ENCODE measurements at places on chromosomes 12 and 14.

DNA sequence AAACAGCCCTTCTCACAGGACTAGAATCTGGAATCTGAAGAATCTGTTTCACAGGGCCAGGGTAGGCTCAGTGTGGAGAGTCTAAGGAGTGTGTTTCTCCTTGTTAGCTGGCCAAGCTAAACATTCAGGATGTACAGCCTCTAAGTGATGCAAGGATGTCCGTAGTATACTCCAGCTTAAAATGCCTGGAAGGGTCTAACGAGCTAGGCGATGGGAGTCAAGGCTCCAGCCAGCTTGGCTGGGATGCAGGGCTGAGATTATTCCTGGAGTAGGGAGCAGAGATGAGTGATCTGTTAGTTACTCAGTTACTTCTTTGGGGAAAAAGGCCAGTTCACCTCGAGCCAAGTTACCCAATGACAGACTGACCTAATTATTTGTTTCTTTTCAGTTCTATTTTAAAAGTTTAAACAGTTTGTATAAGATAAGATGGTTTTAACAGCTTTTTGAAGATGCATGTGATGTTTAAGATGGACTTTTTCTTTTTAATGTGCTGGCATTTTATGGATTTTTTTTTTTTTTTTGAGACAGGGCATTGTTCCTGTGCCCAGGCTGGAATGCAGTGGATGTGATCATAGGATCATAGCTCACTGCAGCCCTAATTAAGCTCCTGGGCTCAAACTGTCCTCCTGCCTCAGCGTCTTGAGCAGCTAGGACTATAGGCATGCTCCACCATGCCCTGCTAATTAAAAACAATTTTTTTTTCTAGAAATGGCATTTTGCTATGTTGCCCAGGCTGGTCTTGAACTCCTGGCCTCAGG lies 41.1 kb downstream of the SYNE2 start:
- peak; percentile 85 for DNase-seq

DNA sequence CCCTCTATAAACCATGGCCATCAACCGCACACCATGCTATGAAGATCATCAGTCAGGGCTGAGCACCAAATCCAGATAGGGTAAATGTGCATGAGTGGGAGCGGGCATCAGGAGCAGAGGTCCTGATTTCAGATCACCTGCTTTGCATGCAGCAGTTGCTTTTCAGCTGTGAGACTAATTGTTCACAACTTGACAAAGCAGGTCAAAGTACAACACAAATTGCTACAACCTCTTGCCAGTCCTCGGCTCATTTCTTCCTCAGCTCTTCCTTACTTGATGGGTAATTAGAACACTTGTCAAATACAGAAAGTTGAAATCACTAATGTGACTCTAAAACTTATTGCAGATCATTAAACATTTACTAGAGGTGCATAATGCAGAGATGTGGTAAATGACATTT lies 171.6 kb downstream of the PPM1H start:
- no peak for DNase-seq

DNA sequence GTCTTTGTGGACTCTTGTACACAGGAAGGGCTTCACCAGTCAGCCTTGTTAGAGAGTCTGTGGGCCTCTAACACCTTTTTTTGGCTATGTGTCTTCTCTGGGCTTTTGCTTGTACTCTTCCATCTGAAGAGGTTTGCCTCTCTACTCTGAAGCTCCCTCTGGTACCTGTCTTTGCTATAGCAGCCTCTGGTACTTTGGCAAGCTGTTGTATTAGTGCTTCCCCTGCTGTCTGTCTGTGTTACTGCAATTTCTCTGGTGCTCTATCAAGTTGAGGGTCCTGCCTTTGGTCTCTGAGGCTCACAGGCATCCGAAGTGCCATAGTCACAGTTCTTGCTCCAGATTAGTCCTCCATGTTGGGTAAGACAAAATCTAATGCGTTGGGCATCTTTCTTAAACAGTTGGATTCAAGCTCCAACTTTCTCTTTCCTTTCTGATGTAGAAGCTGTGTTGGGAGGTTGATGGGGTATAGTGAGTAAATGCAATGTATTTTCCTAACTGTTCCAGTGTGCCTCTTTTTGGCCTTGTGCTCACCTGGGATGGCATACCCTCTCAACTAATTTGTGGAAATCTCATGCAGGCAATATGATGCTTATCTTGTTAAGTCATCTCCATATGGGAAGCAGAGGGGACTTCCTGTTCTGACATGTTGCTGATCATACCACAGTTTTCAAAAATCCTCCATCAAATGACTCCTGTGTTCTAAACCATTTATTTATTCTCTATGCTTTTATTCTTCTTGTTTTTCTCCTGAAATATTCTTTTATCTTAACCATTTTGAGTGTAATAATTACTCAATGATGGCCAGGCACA lies 88.8 kb downstream of the ATF7IP start:
- no peak for DNase-seq

DNA sequence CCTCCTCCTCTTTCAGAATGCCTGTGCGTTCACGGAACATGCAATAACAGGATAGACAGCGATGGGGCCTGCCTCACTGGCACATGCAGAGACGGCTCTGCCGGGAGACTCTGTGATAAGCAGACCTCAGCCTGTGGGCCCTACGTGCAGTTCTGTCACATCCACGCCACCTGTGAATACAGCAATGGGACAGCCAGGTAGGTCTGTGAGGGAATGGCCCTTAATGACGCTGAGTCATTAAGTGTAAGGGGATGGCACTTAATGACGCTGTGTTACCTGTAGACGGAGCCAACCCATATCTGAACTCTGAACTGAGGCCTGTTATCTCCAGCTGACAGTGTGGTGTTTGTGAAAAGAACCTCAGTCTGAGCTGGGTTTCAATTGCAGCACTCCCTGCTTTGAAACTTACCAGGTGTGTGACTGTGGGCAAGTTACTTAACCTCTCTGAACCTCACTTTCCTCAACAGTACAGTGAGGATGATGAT lies 86.9 kb downstream of the STAB2 start:
- DNase-seq: no peak

- DNase-seq: no peak
These were observed 60.7 kb upstream of the PYGL start for GRCh38 chr14:51004801-51005526.

DNA sequence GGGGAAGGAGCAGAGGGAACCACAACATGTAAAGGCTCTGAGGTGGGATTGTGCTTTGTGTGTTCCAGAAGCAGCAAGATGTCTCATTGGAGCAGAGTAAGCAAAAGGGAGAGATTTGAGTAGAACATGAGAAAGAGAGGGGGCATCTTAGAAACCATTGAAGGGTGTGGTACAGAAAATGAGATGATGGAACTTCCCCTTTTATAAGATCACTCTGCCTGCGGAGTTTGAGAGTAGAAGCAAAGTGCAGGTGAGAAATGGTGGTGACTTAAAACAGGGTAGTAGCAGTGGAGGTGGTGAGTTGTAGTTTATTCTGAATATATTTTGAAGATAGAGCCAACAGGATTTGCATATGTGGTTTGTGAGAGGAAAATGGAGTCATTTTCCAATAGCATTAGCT lies 56.0 kb downstream of the FBXO34 start:
- no peak for DNase-seq

DNA sequence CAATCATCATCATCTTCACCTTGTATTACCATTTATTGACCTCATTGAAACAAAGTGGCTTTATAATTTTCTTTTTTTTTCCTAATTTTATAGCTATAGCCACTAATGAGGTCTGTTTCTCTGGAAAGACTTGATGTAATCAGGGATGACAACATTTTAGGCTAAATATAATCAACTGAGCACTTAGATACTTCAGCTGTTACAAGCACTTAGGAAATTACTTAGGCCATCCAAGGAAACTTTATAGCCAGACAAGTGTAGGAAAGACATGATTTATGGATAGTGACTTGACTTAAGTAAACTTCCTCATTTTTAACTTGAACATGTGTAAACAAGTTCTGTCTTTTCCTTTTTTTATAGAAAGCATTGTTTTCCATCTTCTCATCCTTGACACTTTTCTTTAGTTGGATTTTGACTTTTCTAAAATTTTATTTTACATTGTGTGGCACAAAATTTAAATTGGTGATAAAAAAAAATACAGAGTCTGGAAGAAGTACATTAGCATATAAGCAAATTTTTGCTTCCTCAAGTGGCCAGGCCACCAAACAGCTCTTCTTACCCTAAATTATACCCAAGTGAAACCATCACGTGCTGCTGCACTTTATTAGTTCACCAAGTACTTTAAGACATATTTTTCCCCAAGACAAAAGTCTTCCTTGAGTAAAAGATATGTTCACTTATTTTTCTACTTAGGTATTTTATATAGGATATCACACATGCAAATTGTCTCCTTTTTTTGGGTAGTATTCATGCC lies 15.1 kb downstream of the CPNE8 start:
- DNase-seq: no peak

DNA sequence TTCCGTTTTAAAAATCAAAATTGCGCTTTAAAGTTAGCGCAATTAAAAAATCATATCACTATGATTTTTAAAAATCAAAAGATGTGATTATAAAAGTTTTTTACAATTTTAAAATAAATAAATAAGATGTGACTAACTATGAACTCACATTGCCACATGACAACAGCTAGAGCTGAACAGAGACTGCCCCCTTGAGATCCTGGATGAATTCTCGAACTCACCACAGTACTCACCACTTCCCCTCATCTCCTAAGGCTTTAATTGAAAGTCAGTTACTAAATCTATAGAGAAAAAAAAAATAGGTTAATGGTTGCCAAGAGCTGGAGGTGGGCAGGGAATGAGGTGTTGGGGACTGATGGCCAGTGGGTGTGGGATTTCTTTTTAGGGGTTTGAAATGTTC lies 384.2 kb downstream of the ZFP36L1 start:
- DNase-seq: no peak

- DNase-seq: peak; percentile 36
These were observed 32.4 kb downstream of the FERMT2 start for GRCh38 chr14:52918486-52918885.

DNA sequence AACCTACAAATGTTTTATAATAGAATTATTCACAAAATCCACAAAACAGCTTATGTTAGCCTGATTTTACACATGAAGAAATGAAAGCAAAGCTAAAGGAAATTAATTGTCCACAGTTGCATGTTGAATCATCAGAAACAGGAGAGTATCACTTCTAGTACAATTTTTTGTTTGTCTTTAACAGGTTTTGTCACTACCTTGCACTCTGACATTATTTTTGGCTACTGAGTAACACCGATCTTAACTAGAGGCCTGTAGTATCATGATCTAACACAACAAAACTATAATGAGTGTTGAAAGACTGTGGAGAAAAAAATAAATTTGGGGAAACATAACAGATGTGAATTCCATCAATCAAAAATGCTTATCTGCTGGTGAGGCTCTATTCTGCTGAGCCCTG lies 60.1 kb downstream of the TAOK3 start:
- DNase-seq: no peak

DNA sequence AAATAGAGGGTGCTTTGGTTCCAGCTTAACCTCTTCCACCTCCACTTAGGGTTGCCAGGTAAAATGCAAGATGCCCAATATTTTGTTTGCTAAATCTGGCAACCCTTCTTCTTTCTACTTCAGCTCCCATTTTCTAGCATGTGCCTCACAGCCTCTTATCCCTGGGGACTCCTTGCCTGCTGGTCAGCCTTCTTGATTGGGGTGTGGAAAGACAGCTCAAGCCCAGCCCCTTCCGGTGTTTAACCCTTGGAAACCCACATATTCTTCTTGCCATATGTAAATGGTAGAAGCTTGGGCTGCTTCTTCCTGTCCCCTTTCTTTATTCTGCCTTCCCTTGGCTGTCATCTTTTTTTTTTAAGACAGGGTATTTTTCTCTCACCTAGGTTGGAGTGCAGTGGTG lies 5.7 kb downstream of the SPIC start:
- no peak for DNase-seq

- DNase-seq: no peak
These were observed 385.8 kb downstream of the MED13L start for GRCh38 chr12:115891556-115892164.

DNA sequence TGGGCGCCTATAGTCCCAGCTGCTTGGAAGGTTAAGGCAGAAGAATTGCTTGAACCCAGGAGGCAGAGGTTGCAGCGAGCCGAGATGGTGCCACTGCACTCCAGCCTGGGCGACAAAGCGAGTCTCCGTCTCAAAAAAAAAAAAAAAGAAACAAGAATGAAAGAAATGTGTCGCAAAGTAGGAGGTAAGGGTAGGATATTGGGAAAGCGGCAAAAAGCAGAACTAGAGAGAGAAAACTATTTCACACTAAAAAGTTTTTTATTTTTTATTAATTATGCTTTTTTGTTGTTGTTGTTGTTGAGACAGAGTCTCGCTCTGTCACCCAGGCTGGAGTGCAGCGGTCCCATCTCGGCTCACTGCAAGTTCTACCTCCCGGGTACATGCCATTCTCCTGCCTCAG lies 17.7 kb downstream of the SBNO1 start:
- no peak for DNase-seq

DNA sequence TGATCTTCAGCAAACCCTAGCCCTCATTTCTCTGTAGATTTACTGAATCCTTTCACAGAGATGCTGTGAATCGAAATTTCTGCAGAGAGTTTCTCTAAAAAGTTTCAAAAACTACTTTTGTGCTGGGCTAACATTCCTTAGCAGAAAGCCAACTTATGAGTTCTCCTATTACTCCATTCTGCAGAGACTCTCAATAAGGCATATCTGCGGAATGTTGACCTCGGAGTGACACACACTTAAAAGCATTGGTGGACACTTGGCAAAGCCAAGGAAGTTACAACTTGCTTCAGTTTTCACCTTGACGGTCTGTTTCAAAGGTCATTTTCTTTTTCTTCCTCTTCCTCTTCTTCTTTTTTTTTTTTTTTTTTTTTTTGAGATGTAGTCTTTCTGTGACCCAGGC lies 75.8 kb downstream of the WIF1 start:
- DNase-seq: no peak

DNA sequence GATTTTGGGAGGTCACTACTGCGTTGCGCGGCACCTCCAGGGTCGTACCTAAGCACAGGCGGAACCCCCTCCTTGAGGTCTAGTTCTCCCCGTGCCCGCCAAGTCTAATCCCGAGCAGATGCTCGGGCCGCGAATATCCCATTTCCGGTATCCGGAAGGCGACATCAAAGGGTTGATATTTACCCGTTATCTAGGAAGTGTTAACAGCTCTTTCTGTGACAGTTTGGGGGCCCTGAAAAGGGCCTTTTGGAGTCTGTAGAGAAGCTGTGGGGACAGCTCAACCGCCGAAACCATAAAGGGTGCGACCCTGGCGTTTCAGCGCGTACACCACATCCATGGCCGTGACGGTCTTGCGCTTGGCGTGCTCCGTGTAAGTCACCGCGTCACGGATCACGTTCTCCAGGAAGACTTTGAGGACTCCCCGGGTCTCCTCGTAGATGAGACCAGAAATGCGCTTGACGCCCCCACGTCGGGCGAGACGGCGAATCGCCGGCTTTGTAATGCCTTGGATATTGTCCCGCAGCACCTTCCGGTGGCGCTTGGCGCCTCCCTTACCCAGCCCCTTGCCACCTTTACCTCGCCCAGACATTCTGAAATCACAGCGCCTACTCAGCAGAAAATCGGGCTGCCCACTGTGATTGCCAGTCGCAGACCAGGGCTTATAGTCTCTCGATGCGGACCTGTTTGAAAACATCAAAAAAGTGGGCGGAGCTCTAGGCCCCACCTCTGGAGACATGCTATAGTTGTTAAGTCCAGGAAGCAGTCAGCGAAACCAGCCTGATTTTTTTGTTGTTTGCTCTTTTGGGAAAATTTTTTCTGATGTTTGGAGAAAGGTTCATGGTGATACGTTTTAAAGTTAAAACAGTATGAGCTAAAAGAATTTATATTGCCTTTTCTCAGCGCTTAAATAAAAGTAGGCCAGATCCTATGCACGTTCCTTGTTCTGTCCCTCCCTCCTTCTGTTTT lies 32.5 kb downstream of the WBP11 start:
- DNase-seq: peak; percentile 92
